ENCODE measurements at places on chromosomes 12 and 14.
A peak's percentile ranks its signal among the peaks of the same experiment; 100 is the strongest.

GRCh38 chr12:28340261-28341045 is 150.2 kb downstream of the CCDC91 start:
- DNase-seq = no peak

GRCh38 chr12:104529130-104529874 is 72.6 kb downstream of the CHST11 start:
- no peak for DNase-seq

DNA sequence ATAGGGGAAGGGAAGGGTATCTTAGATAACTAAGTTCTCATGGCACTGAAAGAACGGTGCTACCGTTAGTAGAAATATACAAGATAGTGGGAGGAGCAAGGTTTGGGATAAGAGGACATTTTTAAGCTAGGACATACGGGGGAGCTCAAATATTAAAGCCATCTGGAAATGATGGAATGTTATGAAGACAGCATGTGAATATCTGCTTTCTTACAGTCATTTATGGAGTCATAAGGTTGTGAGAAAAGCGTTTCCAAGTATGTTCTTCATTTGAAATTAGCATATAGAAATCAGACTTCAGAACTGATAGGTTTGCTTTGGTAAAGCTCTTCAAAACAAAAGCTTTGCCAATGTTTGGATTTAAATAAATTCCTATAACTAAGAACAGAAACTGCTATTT is 62.3 kb downstream of the OTOGL start:
- DNase-seq = peak; percentile 31

DNA sequence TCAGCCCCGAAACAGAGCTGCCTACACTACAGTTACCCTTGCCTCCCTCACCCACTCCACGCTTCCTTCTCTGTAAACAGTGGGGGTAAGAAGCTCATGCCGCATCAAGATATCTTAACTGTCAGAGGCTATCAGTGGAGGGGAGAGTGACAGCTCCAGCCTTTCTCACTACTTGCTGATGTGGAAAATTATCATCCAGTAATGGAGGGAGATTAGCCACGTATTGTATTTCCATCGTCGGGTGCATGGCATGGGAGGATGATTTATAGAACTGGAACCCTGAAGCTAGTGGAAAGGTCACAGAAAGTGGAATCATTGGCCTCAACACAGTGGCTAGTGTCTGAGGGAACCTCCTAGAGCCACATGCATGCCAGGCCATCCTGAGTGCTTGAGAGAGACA is 270.9 kb upstream of the FKBP4 start:
- DNase-seq = no peak
